ENCODE measurements at places on chromosomes 13 and 19.

DNA sequence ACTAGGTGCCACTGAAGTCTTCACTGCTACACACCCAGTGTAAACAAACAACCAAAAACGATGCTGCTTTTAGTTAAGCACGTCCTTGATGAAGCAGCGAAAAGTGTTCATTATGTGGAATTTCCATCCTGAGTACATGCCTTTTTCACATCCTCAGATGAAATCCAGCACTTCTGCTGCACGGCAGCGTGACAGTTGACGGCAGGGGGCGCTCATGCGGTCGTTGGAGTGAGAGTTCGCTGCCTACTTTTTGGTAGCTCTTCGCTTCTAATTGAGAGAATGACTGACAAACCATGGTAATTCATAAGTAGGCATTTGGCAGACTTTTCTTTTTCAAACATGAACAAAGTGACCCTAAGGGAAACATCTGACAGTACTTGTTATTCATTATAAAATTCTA, 1124.9 kb downstream of the EFNB2 start:
- DNase-seq: no peak

GRCh38 chr13:32905063-32905863, 111.0 kb upstream of the KL start:
- DNase-seq: no peak

DNA sequence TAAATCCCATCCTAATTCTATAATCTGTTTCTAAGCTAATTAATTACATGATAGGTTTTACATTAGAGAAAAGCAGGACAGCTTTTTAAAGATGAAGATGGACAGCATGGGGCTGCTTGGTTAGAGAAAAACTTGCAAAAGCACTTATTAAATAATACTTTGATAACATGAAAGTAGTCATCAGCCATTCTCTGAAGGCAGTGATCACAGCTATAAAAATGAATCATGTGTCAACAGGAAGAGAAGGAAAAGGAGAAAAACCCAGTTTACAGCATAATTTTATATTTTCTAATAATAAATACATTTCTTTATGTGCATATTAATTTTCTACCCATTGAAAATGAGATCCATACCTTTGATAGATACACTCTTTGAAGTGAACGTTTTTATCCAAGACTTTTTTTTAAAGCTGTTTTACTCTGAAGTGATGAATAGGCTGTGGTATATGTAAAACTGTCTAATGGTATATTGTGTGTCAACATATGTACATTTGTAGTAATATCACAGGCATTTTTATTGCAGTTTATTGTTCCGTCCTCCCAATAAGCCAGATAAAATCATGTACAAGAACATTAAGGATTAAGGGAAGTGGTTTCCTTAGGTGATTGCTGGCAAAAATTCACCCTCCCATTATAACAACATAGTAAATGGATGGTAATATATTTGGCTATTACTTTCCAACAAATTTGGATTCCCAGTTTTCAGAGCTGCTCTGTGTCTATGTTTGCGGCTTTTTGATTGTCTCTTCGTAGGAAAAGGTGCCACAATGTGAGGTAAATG, 1.3 kb upstream of the KLF5 start:
- DNase-seq: no peak

DNA sequence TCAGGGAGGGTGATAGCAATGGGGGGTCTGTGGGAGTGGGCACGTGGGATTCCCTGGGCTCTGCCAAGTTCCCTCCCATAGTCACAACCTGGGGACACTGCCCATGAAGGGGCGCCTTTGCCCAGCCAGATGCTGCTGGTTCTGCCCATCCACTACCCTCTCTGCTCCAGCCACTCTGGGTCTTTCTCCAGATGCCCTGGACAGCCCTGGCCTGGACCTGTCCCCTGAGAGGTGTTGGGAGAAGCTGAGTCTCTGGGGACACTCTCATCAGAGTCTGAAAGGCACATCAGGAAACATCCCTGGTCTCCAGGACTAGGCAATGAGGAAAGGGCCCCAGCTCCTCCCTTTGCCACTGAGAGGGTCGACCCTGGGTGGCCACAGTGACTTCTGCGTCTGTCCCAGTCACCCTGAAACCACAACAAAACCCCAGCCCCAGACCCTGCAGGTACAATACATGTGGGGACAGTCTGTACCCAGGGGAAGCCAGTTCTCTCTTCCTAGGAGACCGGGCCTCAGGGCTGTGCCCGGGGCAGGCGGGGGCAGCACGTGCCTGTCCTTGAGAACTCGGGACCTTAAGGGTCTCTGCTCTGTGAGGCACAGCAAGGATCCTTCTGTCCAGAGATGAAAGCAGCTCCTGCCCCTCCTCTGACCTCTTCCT, 9.3 kb upstream of the CEACAM7 start:
- no peak for DNase-seq

GRCh38 chr13:29749401-29750182, 100.8 kb downstream of the UBL3 start:
- no peak for DNase-seq

Measured in stimulated activated CD8-positive, alpha-beta memory T cell treated with anti-CD3 and anti-CD28 coated beads, Interleukin-12 subunit alpha, Interleukin-12 subunit beta, amount 100 ng/mL, for 1 hour (primary cell).